GM23248 (cell line): ENCODE measurements at places on chromosomes 5 and 9. TPM values are rescaled to one million over a fixed set of nuclear protein-coding genes. Genes with fewer than 3 reads are reported as not detected.

GRCh38 chr5:103402851-103403250, 144.3 kb downstream of the MACIR start:
- no peak for DNase-seq

DNA sequence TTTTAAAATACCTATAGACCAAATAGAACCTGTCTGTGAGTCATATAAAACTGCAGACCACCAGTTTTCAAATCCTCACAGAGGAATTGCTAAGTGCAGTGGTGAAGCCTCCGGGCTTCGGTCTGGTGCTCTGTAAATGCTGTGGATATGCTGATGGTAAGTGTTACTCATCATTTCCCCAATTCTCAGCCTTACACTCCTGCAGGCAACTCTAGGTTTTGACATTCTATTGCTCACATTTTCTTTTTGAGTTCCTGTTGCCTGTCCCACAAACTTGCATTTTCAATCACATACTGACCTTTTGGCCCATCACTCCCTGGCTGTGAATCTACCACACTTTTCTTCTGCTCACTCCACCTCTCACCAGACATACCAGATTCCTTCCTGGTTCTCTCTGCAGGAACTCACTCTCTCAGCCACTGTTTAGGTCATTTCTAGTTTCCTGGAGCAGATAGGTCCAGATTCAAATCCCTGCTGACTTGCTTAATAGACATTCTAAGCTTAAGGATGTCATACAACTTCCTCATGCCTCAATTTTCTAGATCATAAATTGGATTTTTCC, 192.9 kb downstream of the RAB3C start:
- no peak for DNase-seq

GRCh38 chr5:147451193-147451592, 58.7 kb downstream of the DPYSL3 start:
- DNase-seq, result no peak

DNA sequence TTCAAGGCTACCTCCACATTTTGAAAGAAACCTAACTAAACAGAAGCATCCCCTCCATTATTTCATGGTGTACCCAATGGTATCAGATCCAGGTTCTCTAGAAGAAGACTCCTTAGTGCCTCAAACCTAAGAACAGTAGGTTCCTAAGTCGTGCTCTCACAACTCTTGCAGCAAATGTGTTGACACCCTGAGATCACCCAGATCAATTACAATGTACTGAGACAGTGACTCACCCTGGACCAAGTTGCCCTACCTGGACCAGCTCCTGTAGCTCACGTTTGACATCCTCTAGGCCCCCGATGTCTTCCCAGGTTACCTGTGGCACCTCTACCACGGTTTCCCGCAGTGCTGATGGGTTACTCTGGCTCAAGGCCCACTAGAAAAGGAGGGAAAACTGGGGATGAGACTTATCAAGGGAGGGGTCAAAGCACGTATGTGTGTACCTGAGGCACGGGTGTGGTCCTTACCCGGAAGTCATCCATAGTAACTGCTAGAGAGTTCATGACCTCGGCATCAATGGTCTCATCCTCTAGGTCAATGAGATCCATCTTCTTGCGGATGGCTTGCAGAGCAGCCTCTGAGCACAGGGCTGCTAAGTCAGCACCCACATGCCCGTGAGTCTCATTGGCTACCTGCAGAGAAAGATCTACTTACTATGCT, 11.7 kb downstream of the VCP start:
- DNase-seq, result no peak

DNA sequence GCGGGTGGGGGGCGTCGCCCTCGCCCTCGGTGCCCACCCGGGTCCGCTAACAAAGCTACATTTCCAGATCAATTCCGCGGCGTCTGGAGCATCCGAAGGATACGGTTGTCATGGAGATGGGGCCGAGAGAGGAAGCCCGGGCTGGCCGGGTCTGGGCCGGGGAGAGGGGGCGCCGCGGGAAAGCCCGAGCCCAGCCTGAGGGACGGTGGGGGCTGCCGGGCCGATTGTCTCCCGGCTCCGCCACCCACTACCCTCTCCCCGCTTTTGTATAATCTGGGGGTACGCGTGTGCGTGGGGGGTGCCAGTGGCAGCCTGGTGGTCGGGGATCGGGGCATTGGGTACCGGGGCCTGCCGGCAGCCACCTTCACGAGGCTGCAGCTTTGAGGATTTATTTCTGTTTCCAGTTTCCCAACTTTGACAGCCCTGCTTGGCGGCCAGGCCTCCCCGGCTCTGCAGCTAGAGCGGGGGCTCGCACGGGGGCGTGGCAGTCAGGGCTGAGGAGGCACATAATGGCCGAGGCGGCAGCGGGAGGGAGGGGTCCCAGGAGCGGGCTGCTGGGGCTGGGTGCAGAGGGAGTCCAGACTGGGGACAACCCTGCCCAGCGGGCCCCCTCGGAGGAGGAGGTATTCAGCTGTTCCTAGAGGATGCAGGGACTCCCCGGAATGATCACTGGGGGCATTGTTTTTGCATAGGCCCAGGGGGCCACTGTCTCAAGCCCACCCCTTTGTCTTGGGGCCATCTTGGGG, 626 bp downstream of the PSD2 start:
- DNase-seq, result no peak

GRCh38 chr5:42720251-42720650, 36.4 kb upstream of the CCDC152 start:
- no peak for DNase-seq

DNA sequence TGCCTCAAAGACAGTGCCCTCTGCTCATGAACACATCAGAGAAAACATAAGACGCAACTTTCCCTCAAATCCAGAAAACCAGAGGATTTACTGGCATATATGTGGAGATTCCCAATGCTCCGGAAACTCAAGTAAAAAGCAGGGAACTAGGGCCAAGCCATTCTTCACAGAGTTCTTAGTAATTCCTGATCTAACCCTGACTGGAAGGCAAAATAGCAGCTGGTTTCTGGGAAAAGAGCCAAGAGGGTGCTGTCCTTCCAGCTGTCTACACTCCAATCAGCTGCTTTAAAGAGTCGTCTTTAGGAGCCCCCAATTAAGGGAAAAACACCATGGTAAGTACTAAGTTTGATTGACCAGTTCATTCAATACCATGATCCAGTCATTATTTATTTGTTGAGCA, 49.6 kb downstream of the GNA14 start:
- DNase-seq, result peak; percentile 33

GRCh38 chr5:175864296-175864695, 7.1 kb upstream of the CPLX2 start:
- DNase-seq, result no peak

DNA sequence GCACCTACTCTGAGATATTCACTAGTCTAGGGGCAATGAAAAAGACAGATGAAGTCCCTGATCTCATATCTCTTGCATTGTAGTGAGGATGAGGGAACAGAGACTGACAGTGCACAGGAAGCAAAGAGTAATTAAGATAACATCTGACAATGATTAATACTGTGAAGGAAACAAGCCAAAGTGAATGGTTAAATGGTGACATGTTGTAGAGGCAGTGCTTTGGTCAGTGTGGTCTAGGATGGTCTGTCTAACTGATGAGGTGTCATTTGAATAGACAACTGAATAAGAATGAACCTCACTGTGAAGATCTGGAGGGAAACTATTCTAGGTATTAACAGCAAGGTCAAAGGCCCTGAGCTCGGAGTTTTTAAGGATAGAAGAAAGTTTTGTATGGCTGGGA, 333.3 kb upstream of the GRIA1 start:
- peak; percentile 13 for DNase-seq

GRCh38 chr5:16673241-16674201, 56.7 kb upstream of the RETREG1 start:
- no peak for DNase-seq

GRCh38 chr5:32711681-32712480, 760 bp downstream of the NPR3 start:
- peak; percentile 85 for DNase-seq

DNA sequence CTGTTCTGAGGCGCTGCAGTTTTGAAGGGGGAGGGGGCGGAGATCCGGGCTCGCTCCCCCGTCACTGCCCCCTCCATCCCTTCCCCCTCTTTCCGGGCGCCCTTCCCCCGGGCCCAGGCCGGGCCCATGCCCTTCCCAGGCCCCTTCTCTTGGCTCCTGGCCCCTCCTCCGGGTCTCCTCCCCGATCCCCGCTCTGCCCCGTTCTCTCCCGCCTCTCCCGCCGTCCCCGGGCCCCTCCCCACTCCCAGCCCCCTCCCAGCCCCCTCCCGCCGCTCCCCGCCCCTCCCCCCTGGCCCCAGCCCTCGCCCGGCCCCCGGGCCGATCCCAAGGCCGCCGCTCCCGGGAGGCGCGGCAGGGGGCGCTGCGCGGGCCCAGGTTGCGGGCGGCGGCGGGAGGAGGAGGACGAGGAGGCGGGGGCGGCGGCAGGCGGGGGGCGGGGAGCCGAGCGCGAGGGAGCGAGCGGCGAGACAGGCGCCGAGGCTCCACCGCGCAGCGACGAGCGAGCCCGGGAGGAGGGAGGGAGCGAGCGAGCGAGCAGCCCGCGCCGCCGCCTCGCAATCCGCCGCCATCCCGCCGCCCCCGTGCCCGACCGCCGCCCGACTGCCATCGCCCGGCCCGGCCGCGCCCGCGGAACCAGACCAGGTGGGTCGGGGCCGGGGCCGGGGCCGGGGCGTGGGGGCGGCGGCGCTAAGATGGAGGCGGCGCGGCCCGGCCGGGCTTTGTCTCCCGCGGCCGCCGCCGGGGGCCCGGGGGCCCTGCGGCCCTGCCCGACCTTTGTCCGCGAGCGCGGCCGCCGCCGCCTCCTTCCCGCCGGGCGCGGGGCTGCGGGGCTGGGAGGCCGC, at the start of gene PRRC2B:
Gene PRRC2B (plus strand): TSS at position 465 of the 842 bp plus-strand sequence. CDS start 36,059 bp downstream, outside the sequence.
- peak; percentile 91 for DNase-seq

DNA sequence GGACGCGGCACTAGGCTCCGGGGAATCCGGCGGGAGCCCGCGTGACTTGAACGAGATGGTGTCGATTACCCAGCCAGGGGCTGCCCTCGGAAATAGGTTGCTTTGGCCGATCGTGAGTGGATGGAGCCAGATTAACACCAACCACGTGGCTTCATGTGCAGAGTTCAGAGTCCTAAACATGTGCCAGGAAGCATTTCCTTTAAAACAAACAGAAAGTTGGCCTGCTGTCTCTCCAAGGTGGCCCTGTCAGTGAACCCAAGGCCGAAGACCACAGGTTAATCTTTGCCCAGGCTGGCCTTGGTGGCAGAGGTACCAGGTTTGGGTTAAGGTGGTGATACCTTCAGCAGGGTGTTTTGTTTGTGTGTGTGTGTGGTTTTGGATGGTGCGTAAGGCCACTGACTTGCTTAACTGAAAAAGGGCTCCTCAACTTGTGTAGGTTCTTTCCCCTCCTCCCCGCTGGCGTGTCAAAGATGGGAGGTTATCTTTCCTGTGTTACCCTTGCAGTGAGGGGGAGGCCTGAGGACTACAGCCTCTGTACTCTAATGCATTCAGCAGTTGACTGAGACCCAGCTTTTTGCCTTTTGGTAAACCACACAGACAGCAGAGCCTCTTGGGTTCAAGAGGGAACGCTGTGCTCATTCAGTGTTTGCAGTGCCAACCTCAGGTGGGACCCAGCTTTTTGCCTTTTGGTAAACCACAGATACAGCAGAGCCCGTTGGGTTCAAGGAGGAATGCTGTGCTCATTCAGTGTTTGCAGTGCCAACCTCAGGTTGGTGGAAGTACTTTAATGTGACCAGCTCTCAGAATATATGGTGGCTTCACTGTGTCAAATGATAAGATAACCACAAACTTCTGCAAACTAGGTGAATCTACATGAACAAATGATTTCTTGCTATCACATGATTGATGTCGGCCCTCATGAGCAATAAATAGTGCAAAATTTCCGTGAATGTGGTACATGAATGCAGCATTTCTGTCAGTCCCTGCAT, 1.4 kb downstream of the IQGAP2 start:
- no peak for DNase-seq

- no peak for DNase-seq
These were observed 324.3 kb downstream of the GABRG2 start for GRCh38 chr5:162391833-162392232.

GRCh38 chr5:89191374-89191773, 308.4 kb upstream of the MEF2C start:
- DNase-seq, result no peak

DNA sequence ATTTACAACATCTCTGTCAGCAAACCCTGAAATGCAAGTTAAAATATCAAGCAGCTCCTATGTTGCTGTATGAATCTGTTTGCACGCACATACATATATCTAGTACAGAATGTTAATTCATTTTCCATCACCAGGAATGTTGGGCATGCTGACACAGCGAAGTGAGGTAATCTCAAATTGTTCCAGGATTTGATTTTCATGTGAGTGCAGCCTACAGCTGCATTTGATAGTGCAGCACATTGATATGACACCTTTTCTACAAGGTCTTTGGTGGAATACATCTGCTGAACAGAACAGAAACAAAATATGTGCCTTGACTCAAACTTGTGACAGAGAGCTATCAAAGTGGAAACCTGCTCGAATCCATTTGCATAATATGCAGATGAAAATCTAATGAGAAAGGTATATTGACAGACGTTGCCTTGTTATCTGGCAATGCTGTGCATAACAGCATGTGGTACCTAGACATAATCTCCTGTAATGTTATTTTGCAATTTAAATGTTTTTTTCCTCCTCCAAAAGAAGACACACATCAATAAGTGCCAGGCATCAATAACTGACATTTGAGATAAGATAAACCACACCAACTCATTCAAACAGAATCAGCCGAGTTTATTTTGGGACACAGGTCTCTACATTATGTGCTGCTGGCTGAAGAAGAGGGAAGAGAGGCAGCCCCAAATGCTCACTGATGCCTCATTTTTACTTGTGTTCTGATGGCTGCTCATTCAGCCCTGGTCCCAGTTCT, 512.2 kb downstream of the ZNF608 start:
- DNase-seq, result no peak

- no peak for DNase-seq
These were observed 139.5 kb downstream of the ZNF622 start for GRCh38 chr5:16326137-16326536.

GRCh38 chr9:118029425-118029824, 325.2 kb downstream of the TLR4 start:
- DNase-seq, result no peak

GRCh38 chr9:14097215-14097614, 216.7 kb downstream of the NFIB start:
- peak; percentile 20 for DNase-seq

GRCh38 chr5:144332265-144332664, 161.6 kb downstream of the KCTD16 start:
- DNase-seq, result peak; percentile 2

DNA sequence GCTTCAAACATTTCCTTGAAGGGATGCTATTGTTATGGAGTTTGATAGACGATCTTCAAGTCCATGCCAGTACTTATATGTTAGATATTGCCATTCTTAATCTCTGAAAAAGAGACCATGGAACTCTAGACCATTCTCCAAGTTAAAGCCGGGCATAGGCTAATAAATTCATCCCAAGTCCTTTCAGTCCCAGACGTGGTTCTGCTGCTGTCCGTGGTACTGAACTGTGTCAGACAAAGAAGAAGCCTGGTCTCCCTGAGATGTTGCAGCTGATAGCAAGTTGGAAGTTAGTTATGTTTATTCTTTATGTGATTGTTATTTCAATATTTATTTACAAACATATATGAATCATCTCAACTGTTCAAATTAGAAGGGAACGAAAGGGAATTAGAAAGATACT, 158.7 kb downstream of the NMUR2 start:
- peak; percentile 23 for DNase-seq

The PCDHGC4 gene
- total RNA-seq, result 0.38 and 0.54 TPM in 2 replicates

The RMRP gene
- 14,230 and 20,944 TPM in 2 replicates for total RNA-seq

The ZCCHC7 gene
- 15.3 and 16.3 TPM in 2 replicates for total RNA-seq

The GABRA1 gene
- total RNA-seq, result not detected in 2 replicates

The WDR38 gene
- not detected in 2 replicates for total RNA-seq

The PRSS3 gene
- 15.1 and 30.7 TPM in 2 replicates for total RNA-seq

The MSH3 gene
- 11.7 and 15.9 TPM in 2 replicates for total RNA-seq

The SPINK5 gene
- not detected in 2 replicates for total RNA-seq
